HFF-Myc (cell line): ENCODE measurements at places on chromosomes 5 and 9.
A peak's percentile ranks its signal among the peaks of the same experiment; 100 is the strongest.

DNA sequence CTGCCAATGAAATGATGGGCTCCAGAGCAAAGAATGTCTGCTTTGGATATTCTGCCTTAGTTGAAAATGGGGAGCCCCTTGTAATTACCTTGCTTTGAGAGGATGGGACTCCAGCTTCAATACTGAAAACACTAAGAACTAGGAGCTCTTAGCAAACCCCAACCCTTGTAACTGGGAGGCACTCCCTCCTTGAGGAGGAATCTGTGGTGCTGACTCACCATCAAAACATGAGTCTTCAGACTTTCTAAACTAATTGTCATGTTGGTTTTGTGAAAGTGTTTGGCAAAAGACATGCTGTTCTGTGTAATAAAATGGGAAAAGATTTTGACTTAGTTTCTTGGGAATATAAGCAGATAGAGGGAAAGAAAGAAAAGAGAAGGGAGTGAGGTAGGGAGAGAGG, 91.9 kb upstream of the PTPRD start:
- no peak for DNase-seq

GRCh38 chr9:34371886-34372466, 4.7 kb downstream of the MYORG start:
- DNase-seq: no peak

GRCh38 chr9:106862110-106862820, 701 bp upstream of the ZNF462 start:
- DNase-seq: no peak

- no peak for DNase-seq
These were observed 91.3 kb upstream of the OTULINL start for GRCh38 chr5:14490309-14490711.

DNA sequence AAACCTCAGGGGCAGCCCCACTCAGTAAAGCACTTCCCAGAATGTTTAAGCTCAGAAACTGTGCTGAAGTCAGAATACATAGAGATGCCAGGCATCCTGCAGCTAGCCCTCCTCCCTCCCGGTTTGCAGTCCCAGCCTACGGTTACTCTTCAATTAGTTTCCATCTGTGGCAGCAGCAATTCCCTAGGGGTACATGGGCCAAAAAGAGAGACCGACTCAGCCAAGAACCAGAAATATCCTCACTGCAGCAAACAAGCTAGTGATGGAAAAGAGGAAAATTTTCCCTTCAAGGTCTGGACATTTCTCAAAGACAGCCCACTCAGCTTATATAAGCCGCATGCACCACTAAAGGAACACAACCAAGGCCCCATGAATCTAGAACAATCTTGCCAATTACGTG, 89.1 kb upstream of the PPP2R2B start:
- DNase-seq: no peak

DNA sequence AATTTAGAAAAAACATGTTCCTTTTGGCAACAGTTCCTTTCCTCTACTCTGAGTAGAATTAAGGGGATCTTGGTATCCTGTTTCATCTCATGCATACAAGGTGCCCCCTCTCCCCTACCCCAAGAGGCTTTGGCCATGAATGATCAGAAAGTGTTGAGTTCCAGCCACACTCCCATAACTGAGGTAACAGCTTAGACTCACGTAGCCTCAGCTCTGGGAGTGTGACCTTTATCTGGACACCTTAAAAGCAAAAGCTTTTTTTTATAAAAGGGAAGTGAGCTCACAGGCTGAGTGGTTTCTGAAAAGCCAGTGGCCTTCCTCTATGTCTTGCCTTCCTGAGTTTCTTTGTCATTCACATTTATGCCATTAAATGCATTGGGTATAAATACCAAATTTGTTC, 900 bp upstream of the HAVCR2 start:
- no peak for DNase-seq

GRCh38 chr9:70603020-70603411, 188.6 kb upstream of the KLF9 start:
- DNase-seq: no peak

GRCh38 chr5:5359618-5360017, 62.9 kb upstream of the ICE1 start:
- no peak for DNase-seq

DNA sequence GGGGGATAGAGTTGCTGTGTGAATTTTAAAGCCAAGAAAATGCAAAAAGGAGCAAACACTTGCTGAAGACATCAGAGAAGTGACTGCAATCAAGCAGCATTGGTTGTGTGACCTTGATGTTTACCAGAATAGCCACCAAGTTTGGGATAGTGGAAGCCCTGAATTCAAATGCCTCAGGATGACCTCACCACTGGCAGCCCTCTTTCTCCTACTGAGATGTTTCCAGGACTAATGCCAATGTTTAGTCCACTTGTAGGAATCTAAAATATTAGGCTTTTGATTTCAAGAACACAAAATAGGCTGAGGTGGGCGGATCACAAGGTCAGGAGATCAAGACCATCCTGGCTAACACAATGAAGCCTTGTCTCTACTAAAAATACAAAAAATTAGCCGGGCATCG, 112.2 kb upstream of the NUDT12 start:
- DNase-seq: no peak

DNA sequence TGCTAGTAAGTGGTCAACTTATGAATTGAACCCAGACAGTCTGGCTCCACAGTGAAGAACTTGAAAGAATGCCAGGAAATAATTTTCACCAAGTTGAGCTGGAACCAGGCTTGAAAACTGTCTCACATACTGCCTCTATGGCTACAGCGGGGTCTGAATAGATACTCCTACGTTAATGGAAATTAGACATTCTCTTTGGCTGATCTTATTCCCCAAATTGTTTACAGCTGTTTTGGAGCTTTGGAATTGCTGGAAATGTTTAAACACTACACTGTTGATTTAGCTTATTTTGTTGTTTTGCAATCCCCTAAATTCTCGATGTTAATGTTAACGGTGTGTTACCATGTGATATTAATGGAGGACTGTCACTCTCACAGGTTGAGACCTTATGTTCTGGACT, 146.4 kb downstream of the FBXL7 start:
- peak; percentile 44 for DNase-seq

DNA sequence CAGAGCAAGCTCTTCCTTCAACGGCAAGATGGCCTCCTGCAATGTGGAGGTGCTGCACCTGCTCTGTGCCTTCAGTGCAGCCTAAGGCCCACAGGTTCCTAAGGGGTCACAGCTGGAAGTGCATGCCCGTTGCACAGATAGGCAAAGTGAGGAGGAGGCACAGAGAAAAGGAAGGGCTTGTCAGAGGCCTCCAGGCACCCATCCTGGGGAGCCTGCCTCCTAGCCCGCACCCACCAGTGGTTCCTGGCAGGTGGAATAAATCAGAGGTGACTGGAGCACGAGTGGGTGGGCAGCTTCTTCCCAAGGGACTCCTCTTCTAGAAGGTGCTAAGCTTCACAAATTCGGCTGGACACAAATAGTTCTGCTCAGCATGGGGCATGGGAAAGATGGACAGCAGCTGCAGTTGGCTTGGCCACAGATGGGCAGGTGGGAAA, 52.8 kb upstream of the STXBP1 start:
- no peak for DNase-seq

DNA sequence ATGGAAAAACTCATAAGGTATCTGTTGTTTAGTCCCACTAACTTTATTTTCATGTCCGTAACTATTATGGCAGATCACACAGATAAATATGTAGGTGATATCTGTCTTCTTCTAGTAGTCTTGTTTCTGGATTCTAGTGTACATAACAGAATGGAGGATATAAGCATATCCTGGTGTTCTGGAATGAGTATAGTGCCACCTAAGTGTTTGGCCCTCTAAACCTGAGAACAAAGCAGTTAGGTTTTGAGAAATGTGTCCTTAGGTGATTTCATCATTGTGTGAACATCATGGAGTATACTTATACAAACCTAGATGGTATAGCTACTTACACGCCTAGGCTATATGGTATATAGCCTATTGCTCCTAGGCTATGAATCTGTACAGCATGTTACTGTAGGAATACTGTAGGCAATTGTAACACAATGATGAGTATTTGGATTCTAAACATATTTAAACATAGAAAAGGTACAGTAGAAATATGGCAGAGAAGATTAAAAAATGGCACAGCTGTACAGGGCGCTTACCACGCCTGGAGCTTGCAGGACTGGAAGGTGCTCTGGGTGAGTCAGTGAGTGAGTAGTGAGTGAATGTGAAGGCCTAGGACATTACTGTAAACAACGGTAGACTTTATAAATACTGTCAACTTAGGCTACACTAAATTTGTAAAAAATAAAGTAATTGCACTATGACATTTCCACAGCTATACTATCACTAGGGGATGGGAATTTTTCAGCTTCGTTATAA, 150.3 kb upstream of the SLC24A2 start:
- no peak for DNase-seq

DNA sequence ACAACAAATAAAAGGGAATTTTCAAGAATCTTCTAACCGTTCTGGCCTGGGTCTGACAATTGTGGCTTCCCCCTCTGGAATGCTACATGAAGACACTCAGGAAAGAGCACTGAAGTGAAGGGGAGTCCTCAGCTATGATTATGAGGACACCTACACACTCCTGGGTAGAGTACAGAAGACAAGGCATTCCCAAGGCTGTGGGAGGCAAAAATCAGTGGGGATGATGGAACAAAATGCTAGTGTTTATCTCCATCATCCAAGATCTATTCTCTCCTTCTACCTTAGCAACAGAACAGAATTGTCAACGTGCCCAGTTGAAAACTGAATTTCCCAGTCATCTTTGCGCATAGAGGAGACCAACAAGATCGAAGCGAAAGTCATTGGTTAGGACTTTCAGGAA, 130.1 kb upstream of the LARP1 start:
- DNase-seq: no peak

GRCh38 chr5:56369361-56369811, 136.3 kb upstream of the ANKRD55 start:
- no peak for DNase-seq

GRCh38 chr5:140372971-140373487, 13.0 kb downstream of the SLC4A9 start:
- peak; percentile 70 for DNase-seq

DNA sequence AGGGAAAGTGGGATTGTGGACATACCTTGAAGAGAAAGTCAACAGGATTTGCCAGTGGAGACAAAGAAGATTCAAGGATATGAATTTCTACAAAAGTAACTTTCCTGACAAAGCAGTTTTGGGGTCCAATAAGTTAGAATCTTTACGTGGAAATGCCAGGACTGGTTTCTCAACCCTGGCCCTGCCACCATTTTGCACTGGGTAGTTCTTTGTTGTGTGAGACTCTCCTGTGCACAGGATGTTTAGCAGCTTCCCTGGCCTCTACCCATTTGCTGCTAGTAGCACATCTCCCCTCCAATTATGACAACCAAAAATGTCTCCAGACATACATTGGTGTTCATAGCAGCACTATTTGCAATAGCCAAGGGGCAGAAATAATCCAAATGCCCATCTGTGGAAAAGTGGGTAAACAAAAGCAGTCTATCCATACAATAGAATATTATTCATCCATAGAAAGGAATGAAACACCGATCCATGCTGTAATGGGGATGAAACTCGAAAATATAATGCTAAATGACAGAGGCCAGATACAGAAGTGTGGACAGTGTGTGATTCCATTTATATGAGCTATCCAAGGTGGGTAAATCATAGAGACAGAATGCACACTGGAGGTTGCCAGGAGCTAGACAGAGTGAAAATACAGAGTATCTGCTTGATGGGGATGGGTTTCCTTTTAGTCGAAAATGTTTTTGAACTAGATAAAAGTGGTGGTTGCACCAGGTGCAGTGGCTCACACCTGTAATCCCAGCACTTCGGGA, 91.4 kb downstream of the NSUN2 start:
- DNase-seq: no peak

DNA sequence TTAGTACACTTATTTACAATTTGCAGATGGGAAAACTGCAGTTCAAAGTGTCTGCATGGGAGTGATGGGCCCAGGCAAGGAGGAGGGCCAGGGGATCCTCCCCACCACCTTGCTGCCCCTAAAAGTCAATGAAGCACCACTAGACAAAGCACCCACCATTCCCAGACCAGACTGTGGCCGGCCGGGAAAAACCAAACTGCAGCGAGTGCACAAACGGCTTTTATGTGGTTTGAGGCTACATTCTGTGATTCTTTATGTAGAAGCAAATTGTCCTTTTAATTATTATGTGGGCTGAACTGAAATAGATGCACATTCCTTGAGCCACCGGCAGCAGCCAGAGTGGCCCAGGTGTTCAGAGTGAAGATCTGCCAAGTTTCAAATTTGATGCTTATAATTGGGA, 585.3 kb upstream of the KLF4 start:
- no peak for DNase-seq

DNA sequence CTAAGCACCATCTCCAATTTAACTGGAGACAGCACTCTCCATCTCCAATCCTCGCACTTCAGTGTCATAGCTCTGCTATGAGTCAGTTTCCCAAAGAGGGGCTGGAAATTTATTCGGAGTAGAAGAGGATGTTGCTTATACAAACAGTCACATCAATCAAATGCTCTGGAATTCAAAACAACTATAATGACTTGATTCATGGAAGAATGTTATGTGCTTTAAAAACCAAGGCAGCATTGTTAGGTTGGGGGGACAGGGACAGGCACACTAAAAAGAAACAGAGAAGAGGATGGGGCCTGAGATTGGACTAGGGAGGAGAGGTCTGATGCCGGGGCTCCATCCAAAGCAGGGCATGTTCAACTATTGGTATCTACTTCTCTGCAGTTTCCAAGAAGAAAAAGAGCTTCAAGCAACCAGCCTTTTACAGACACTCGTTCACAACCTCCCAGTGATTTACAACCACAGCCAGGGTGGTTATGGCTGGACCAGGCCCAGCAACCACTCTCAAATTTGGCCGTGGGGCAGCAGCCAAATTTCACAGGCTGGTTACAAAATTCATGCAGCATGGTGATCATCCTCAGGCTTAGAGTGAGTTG, 117.5 kb upstream of the ZNF366 start:
- DNase-seq: peak; percentile 31

DNA sequence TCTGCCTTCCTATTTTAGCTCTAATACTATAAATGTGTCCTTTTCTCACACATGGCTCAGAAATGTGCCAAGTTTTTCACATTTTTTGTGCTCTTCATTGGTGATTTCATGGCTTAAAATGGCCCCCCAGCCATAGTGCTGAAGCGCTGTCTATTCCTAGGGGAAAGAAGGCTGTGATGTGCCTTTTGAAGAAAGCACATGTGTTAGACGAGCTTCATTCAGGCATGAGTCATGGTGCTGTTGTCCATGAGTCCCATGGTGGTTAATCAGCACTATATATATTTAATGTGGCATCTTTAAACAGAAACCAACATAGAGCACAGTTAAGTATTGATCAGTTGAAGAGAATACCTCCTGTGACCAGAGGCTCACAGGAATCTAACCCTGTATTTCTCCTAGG, 55.8 kb downstream of the PDE8B start:
- DNase-seq: peak; percentile 27

- DNase-seq: no peak
These were observed 39.9 kb downstream of the NEURL1B start for GRCh38 chr5:172680921-172681320.

GRCh38 chr5:117249086-117249815, 674.6 kb upstream of the SEMA6A start:
- no peak for DNase-seq

- DNase-seq: no peak
These were observed 61.8 kb downstream of the WDR36 start for GRCh38 chr5:111153945-111154344.
